ENCODE measurements at places on chromosomes 1 and 21. TPM values are rescaled to one million over a fixed set of nuclear protein-coding genes. Genes with fewer than 3 reads are reported as not detected.

- no peak for DNase-seq
Measured at GRCh38 chr21:27813750-27814149, 846.9 kb upstream of the ADAMTS5 start.

GRCh38 chr21:26814386-26814785, 30.8 kb downstream of the ADAMTS1 start:
- DNase-seq: no peak

- peak; percentile 16 for DNase-seq
Measured at GRCh38 chr21:44723177-44724131, 12.1 kb upstream of the TSPEAR start.

DNA sequence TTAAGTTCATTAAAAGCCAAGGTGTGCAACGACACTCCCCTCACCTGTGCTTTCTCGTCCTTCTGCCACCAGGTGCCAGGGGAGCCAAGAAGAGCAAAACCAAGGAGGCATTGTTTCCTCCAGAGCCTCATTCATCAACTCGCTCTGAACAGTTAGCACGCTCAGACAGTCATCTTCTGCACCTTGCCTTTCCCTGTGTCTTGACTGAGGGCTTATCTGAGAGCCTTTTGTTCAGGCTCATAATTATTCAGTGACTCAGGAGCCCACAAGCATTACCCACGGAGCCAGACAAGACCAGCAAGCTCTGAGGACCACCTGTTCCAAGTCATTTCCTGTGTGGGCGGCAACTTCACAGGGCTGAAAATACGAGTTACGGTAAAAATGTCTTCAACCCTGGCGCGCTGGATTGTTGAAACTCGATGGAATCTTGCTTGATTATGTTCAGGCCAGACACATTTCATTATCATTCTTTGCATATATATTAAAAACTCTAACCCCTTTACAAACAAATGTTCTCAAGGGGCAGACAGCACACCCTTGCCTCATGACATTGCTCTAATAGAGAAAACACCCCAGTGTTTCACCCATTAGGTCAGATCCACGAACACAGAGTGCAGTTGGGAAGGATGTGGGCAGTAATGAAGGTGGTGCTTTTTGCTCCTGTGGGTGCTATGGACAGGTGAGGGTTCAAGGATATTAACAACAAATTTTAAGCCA, 89.7 kb upstream of the RUNX1 start:
- peak; percentile 9 for DNase-seq

DNA sequence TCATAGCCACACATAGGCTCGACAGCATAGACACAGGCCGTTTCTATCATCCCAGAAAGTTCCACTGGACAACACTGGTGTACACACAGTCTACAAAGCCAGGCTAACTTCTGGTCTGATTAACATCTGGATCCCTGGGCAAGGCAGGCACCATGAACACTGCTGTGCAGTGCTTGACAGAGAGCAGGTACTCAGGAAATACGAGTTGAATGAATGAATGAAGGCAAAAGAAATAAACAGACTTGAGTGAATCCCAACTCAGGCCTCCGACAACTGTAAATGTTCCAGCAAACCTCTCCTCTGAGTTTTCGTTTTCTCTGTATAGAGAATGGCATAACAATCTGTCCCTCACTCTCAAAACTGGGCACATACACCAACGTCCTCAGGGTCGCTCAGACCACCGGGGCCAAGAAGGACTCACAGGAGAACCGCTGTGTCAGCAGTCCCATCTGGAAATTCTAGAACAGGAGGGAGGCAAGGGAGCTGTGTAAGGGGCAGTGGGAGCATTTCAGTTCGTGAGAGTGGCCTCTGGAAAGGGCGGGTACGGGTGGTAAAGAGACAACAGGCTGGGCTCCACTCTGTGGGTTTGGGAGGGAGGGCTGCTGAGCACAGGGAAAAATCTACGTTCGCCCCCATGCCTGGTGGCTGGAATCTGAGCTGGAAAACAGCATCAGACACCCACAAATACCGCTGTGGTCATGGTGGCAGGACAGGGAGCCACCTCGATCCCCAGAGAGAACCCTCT, 15.1 kb upstream of the ECE1 start:
- no peak for DNase-seq

GRCh38 chr21:43333298-43334062, 93.5 kb downstream of the SIK1 start:
- DNase-seq: peak; percentile 91

GRCh38 chr1:230256896-230257295, 169.2 kb downstream of the PGBD5 start:
- no peak for DNase-seq

DNA sequence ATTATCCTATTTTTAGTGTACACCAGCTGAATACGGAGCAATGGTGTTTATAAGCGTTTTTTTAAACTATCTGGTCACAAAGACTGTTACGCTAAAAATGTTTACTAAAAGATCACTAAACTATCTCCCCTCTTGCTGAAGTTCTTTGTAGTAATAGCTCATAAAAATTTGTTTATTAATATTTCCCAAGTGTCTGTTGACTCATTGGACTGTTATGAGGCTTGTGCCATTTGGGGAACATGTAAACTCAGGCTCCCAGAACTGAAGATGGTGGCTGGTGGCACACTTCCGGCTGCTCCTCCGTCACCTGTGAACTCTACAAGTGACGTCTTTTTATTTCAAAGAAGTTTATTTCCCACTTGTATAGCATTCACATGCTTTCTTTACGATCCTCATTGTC, 46.3 kb downstream of the AIDA start:
- DNase-seq: no peak

DNA sequence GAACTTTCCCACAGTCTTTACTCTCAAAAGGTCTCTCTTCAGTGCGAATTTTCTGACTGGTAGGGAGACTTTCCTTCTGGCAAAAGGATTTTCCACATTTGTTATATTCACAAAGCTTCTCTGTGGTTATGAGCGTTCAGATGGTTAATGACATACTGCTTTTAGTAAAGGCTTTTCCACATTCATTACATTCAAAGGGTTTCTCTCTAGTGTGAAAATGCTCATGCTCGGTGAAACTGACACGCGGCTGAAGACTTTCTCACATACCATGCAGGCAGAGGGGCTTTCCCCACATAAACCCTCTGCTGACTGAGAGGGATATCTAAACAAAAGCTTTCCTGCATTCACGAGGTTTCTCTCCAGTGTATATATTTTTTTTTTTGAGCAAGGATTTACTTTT, 9.9 kb upstream of the KLF18 start:
- no peak for DNase-seq

- no peak for DNase-seq
Measured at GRCh38 chr1:215888159-215888558, 321.1 kb downstream of the KCTD3 start.

DNA sequence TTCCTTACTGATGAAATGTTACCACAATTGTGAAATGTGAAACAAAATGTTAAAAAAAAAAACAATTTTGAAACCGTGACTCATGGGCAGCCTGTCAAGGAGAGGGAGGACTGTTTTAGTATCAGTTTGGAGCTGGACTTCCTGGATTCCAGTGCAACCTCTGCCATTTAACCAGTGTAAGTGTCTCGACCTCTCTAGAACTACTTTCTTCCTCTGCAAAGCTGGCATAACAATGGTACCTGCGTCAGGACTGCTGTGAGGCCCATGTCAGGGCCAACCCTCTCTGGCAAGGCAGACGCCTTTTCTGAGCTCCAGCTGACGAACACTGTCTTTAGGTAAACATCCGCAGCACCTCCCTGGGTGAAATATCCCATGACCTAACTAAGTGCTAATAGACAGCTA, 20.9 kb downstream of the URB1 start:
- no peak for DNase-seq

- no peak for DNase-seq
Measured at GRCh38 chr1:1578371-1578940, 3.8 kb upstream of the SSU72 start.

DNA sequence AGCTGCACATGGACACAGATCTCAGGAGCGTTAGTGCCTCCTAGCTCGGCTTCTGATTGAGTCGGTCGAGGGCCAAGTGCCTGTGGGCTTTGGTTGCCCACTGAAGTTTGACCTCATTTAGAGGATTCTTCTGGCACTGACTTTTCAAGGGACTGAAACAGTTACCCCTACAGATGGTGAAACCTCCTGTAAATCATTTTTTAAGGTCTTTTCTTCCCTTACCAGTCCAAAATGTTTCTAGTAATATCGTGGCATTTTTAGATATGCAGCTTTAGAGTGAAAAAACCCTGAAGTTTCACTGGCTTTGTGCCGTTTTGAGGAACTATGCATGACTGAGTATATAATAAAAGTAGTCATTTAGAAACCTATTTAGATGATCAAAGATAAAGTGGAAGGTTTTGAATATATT, 34.7 kb upstream of the L1TD1 start:
- no peak for DNase-seq

DNA sequence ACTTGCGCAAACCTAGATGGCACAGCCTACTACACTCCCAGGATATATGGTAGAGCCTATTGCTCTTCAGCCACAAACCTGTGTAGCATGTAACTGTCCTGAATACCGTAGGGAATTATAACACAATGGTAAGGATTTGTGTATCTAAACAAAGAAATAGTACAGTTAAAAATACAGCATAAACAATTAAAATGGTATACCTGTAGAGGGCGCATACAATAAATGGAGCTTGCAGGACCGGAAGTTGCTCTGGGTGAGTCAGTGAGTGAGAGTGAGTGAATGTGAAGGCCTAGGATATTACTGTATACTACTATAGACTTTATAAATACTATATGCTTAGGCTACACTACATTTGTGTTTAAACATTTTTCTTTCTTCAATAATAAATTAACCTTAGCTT, 99.3 kb downstream of the PLD5 start:
- no peak for DNase-seq

DNA sequence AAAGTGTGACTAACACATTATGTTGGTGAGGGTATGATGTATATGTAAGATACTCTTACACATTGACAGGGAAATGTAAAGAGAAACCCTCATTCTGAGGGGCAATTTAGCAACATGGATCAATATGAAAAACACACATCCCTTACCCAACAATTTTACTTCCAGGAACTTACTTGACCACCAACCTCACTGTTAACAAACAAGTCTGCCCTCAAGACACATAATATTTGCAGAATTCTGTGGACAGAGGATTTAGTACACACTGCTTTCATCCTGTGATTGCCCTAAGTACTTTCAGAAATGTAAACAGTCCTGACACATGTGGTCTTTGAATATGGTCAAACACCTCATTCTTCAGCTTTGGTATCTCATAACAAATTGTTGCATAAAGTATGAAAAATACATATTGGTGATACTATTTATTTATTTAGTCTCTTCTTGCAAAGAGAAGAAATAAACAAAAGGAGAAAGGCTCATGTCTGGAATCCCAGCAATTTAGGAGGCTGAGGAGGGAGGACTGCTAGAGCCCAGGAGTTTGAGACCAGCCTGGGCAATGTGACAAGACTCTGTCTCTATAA, 6.9 kb downstream of the USP48 start:
- DNase-seq: no peak

DNA sequence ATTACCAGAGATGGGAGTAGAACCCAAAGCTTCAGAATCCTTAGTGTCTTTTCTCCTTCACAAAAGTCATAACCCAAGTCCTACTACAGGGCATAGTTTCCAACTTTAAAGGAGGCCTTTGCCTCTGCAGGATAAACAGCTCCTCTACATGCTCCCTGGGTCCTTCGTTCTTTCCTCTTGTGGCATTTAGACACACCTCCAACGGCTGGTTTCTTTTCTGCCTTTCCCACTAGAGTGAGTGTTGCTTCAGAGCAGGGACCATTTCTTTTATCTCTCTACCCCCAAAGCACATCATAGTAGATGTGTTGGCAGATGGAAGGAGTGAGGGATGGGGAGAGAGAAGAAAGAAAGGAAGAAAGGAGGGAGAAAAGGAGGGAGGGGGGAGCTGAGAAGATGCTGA, 144.7 kb upstream of the SPATA6 start:
- no peak for DNase-seq

DNA sequence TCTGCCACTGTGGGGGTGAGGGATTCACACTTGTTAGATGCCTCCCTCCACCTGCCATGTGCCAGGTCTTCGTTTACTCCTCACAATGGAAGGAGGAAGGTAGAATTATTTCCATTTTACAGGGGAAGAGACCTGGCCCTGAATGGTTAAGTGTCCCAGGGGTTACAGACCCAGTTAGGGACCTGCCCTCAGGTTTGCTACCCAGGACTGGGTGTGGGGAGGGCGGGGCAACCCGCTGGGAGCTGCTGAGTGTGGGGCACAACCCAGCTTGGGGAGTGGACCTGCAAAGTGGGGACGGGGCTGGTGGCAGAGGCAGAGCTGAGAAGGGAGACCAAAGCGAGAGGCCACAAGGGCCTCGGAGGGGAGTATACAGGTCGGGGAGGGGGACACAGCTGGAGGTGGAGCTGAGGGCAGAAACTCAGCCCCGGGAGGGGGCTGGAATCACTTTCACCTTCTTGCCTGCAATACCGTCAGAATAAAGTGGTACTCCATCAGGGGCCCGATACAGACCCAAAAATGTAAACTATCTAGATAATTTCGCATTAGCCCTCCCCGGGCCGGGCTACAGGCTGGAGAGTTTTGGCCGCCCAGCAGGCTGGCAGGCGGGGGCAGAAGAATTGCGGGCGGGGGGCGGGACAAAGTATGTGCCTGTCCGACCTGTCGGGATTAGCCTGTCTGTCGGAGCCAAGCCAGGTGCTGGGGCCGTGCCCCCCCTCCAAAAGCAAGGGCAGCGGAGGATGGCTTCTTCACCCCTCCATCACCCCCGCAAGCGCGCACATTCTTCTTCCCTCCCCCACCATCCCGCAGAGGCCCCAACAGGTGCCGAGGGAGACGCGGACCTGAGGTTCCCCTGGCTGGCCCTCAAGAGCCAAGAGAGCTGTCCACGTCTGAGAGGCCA, 1.4 kb downstream of the RSPO1 start:
- DNase-seq: no peak

DNA sequence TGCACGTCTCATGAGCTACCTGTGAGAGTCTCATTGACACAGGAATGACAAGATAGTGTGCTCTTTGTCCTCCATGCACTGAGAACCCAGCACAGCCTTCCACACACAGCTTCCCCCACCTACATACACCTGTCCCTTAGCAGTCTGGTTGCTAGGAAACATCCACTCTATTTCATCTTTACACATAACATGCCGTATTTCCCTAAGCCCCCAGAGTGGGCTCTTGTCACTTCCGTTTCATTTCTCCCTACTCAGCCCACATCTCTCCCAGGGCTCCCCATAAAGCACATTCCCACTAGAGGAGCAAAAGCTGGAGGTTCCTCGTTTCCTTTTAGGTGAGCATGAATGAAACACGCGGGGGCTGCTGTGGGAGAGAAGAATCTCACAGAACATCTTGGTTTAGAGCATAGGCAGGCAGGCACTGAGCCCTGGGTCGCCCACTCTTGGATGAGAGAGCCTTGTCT, 137.1 kb downstream of the ETS2 start:
- no peak for DNase-seq

- DNase-seq: peak; percentile 14
Measured at GRCh38 chr1:214702556-214702955, 99.6 kb downstream of the CENPF start.

The KRTAP11-1 gene
- not detected for polyA plus RNA-seq

The RGL1 gene
- polyA plus RNA-seq: 34.3 TPM

The BNIPL gene
- polyA plus RNA-seq: 4.6 TPM

The CDC42SE1 gene
- 57.8 TPM for polyA plus RNA-seq

The TTC22 gene
- polyA plus RNA-seq: 0.06 TPM

The ARMH1 gene
- polyA plus RNA-seq: 1.8 TPM

The FABP3 gene
- 161 TPM for polyA plus RNA-seq

Measured in muscle of back (tissue), 13 donors.